ENCODE measurements at places on chromosomes 6 and 20. TPM values are rescaled to one million over a fixed set of nuclear protein-coding genes. Genes with fewer than 3 reads are reported as not detected.

Gene PRRT1
- total RNA-seq: 1.6 TPM

Gene TM9SF4
- total RNA-seq: 31.2 TPM

Gene CLVS2
- 11.6 TPM for total RNA-seq

Gene PRKN
- total RNA-seq: 19.5 TPM

Gene NDRG3
- total RNA-seq: 65.0 TPM

Gene PPP1R3G
- 2.8 TPM for total RNA-seq

Gene SLC17A3
- not detected for total RNA-seq

Gene MYLK4
- 9.9 TPM for total RNA-seq

Measured in camera-type eye (tissue), 1 donor.